ENCODE measurements at places on chromosomes 5 and 9. TPM values are rescaled to one million over a fixed set of nuclear protein-coding genes. Genes with fewer than 3 reads are reported as not detected.

IL3 gene
- not detected for total RNA-seq

GPRIN1 gene
- total RNA-seq: 35.9 TPM

DPYSL3 gene
- total RNA-seq: 102 TPM

IFNA2 gene
- not detected for total RNA-seq

SLC34A1 gene
- 0.16 TPM for total RNA-seq

GGTA1 gene
- total RNA-seq: not detected

BHMT gene
- not detected for total RNA-seq

IL13 gene
- not detected for total RNA-seq

PCDHB10 gene
- 5.5 TPM for total RNA-seq

GPR21 gene
- total RNA-seq: not detected

GHR gene
- total RNA-seq: 0.27 TPM

PIP5K1B gene
- 5.9 TPM for total RNA-seq

ALDH7A1 gene
- total RNA-seq: 169 TPM

ZNF618 gene
- 60.8 TPM for total RNA-seq

CXCL14 gene
- total RNA-seq: not detected

NUTM2F gene
- total RNA-seq: 0.09 TPM

FOXD4L4 gene
- total RNA-seq: 0.16 TPM

DND1 gene
- 4.6 TPM for total RNA-seq

PNPLA7 gene
- 1.8 TPM for total RNA-seq

NR5A1 gene
- 0.35 TPM for total RNA-seq

FAM221B gene
- 0.19 TPM for total RNA-seq

SLC23A1 gene
- total RNA-seq: not detected

C5orf24 gene
- 57.4 TPM for total RNA-seq

GPSM1 gene
- 56.7 TPM for total RNA-seq

CYSRT1 gene
- total RNA-seq: 1.2 TPM

ENHO gene
- total RNA-seq: 12.0 TPM

FOXD4L6 gene
- total RNA-seq: 0.48 TPM

PLPPR1 gene
- 4.7 TPM for total RNA-seq

FXN gene
- 26.7 TPM for total RNA-seq

DNM1 gene
- 84.0 TPM for total RNA-seq

RGP1 gene
- 34.7 TPM for total RNA-seq

SLC6A18 gene
- total RNA-seq: not detected
